ENCODE measurements at places on chromosomes 3 and 15.

GRCh38 chr3:71780430-71780829 lies 4.5 kb downstream of the PROK2 start:
- DNase-seq: no peak

DNA sequence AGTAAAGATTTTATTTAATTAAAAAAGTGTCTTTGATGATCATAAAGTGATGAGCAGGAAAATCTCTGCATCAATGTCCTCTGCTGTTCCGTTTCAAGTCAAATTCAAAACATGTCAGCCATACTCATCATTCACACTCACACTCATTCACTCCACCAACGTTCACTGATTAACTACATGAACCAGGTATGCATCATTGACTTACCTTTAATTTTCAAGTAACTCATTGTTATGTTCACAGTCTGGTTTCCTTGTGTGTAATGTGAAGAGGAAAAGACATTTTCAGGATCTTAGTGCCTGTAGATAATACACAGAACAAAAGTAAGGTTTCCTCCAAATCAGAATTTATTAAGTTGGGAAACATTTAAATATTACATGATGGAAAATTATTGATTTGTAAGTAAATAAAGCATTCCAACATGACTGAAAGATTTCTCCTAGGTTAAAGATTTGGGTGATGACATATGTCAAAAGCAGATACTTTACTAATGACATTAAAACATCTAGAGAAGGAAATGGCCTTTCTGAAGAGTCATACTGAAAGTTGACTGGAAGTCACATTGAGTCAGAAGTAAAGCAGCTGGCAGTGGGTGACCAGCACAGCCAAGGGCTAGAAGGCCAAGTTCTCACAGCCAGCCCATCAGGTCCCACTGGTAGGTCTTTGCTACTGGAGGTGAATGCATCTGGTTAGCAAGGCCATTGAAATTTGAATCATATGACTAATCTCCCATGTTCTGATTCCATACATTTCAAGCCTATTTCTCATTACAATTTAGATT lies 251.9 kb downstream of the CDIN1 start:
- peak; percentile 32 for DNase-seq

- peak; percentile 55 for DNase-seq
Observed at GRCh38 chr3:128383316-128384235, 83.1 kb downstream of the DNAJB8 start.

- no peak for DNase-seq
Observed at GRCh38 chr3:192850451-192850981, 67.1 kb downstream of the MB21D2 start.

DNA sequence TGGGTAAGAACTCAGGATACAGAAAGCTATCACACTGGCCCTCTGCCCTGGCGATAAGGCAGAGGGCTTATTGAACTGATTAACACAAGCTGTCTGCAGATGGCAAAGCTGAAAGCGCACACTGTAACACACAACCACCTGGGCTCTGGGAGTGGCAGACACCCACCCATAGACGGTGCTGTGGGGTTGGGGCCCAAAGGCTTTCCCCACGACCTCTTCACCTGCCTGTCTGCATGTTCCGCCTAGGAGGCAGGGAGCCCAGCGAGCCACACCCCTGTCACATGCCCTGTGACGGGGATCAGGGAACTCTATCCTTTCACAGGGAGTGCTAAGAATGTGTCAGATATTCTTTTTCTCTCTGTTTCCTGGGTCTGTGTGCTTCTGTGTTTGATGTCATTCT lies 12.1 kb upstream of the TFG start:
- no peak for DNase-seq
